ENCODE measurements at places on chromosomes 2 and 18.

GRCh38 chr18:57146956-57147636 lies at the start of gene BOD1L2:
Gene BOD1L2 (plus strand): TSS chr18:57147087. CDS start chr18:57147313, 226 bp downstream.
- no peak for DNase-seq

GRCh38 chr2:146576339-146577111 lies 1268.3 kb upstream of the ACVR2A start:
- no peak for DNase-seq

- DNase-seq, result no peak
Observed at GRCh38 chr2:11100130-11100529, 55.1 kb upstream of the SLC66A3 start.

GRCh38 chr2:177728399-177728765 lies 335.8 kb downstream of the AGPS start:
- DNase-seq, result no peak

DNA sequence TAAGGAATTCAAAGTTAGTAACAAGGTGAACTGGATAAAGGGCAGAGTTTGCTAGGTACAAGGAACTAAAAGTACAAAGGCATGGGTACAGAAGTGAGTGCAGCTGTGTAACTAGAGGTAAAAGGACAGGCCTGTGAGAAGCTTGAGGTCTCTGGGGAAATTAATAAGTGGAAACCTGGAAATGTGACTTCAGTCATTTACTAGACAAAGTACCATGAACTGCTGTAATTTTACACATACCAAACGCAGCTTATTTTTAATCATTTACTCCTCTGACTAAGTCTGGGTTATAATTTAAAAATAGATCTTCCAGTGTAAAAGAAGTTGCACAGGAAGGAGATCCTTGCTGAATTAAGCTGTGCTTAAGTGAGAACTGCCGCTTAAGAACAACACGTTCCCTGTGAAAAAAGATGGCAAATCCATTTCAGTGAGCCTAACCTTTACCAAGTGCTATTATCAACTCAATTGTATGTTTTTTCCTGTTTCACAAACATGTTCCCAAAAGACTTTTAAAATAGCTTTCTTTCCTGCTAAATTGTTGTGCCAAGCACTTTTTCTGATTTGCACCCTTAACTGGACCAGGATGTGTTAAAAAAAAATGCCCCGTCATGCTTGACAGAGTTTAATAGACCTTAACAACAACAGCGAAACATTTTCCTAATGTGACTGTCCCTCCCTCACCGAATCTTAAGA lies 44.3 kb downstream of the CALCRL start:
- DNase-seq, result no peak

DNA sequence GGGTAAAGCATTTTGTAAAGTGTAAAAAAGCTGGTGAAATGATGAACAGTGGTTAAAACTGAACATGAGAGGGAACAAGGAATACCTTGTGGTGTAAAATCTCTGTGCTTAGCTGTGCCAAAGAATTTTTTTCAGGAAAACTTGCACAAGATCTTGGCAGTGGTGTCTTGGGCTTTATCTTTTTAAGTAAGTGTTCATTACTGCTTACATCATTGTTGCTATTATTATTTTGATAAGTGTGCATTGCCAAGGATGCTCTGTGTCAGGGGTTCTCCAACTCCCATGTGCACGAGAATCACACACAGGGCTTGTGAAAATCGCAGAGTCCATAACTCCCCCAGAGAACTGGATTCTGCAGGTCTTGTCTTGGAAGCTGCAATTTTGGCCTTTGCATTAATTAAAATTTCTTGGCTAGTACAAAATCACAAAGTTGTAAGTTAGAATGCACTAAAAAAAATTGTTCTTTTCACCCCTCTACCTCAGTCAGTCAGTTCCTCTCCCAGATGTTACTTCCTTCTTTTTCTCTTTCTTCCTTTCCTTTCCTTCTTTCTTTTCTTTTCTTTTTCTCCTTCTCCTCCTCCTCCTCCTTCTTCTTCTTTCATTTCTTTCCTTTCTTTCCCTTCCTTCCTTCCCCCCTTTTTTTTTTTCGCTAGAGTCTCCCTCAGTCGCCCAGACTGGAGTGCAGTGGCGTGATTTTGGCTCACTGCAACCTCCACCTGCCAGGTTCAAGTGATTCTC lies 37.8 kb downstream of the GATA6 start:
- no peak for DNase-seq

- no peak for DNase-seq
Observed at GRCh38 chr18:70523792-70524182, 234.9 kb downstream of the SOCS6 start.

GRCh38 chr2:990970-991369 lies 40.3 kb downstream of the SNTG2 start:
- no peak for DNase-seq

DNA sequence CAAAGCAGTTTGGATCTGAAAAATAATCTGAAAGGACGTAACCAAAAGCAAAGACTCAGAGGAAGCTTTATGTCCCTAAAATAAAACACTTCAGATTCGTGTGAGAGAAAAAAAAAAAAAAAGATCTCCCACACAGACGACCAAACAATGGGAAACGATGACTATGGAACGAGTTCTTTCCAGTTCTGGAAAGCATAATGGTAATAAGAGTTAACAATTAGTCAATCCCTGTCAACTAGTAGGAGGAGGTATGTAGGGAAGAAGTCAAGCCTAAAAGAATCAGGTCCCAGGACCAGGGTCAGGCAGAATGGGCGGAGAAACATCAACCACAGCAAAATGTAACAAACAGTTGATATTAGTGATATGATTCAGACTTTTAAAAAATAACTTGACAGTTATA lies 170.3 kb upstream of the SETBP1 start:
- no peak for DNase-seq

- DNase-seq, result peak; percentile 80
Observed at GRCh38 chr2:162839419-162839818, 852 bp upstream of the KCNH7 start.

GRCh38 chr18:32200766-32201165 lies 10.9 kb downstream of the MEP1B start:
- DNase-seq, result no peak

DNA sequence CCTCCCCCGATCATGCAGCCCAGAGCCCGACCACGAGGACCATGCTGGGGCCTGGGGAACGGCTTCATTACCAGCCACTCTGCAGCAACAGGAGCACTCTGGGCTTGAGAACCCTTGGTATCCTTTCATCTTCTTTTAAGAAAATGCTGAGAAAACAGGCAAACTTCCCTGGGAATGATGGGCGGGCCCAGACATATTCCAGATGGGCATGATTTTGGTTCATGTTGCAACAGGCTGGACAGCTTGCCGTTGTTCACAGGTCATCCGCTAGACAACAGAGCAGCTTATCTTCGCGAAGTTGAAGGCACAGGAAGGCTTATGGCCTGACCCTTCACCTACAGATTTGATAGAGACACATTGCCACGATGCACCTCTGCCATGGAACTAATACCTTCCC lies 121.0 kb downstream of the KLHL29 start:
- DNase-seq, result no peak

- DNase-seq, result no peak
Observed at GRCh38 chr2:235727174-235727573, 233.3 kb downstream of the AGAP1 start.

- no peak for DNase-seq
Observed at GRCh38 chr2:74027496-74027895, 42.8 kb downstream of the TET3 start.

- no peak for DNase-seq
Observed at GRCh38 chr2:168278424-168278888, 31.1 kb upstream of the STK39 start.
